Midbrain (tissue), 1 donor: ENCODE measurements at places on chromosomes 13 and 19.

DNA sequence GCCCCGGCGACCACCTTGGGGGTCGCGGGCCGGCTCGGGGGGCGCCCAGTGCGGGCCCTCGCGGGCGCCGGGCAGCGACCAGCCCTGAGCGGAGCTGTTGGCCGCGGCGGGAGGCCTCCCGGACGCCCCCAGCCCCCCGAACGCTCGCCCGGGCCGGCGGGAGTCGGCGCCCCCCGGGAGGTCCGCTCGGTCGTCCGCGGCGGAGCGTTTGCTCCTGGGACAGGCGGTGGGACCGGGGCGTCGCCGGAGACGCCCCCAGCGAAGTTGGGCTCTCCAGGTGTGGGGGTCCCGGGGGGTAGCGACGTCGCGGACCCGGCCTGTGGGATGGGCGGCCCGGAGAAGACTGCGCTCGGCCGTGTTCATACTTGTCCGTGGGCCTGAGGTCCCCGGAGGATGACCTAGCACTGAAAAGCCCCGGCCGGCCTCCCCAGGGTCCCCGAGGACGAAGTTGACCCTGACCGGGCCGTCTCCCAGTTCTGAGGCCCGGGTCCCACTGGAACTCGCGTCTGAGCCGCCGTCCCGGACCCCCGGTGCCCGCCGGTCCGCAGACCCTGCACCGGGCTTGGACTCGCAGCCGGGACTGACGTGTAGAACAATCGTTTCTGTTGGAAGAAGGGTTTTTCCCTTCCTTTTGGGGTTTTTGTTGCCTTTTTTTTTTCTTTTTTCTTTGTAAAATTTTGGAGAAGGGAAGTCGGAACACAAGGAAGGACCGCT is 729 bp downstream of the STK11 start:
- DNase-seq, result no peak

DNA sequence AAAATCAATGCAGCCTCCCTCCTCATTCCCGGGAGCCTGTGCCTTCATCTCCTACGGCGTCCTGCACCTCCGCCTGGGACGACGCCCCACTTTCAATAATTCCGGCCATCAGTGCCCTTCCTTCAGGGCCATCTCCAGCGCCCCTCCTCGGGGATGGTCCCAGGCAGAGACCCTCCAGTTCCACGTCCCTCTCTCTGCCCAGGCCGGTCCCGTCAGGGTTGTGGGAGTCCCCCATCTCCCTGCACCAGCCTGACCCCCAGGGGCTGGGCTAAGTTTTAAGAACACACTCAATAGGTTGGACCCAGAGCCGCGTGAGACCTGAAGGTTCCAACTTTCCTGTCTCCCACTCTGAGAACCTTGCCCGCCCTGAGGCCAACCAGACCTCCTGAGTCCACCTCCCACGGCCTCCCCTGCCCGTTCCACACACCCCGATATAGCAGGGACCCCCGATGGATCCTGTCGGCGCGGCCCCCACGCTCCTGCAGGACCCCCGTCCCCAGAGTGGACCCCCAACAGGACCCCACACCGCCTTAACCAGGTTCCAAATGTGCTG is 646 bp downstream of the TMEM161A start:
- DNase-seq, result no peak

DNA sequence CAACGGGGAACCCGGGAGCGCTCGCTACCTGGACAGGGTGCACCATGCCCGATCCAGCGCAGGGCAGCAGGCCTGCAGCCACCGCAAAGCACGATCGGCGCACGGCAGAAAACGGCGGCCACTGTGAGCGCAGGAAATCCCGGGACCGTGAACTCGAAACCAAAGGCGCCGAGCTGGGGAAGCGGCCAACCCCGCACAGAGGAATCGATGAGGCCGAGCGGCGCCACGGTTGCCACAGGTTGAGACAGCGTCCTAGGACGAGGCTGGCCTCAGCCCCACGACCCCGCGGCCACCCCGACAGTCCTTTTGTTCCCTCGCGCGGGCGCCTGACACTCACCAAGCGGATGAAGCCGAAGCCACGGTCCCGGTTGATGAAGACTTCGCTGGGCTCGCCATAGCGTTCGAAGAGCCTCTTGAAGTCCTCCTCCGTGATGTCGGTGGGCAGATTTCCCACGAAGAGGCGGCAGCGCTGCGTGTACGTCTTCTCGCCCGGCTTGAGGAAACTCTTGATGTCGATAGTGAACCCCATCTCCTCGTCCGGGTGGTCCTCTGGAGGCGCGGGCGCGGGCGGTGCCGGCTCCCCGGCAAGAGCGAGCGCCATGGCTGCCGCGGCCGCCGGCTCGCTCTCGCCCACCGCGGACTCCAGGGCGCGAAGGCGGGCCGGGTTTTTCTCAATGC is 557 bp downstream of the PSPC1 start:
- peak; percentile 55 for DNase-seq

DNA sequence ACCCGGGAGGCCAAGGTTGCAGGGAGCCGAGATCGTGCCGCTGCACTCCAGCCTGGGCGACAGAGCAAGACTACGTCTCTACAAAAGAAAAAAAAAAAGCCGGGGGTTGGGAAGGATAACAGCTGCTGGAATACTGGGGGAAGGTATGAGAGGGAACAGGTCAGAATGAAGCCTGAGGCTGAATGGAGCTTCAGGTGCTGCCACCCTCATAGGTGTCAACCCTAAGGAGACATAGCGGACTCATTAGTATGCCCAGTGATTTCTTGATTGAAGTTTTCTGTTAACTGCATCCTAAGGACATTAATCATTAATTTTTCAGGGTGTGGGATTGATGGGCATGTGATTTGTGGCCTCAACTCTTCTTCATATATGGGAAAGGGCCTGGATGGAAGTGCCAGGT is 6.0 kb downstream of the SMARCA4 start:
- no peak for DNase-seq

DNA sequence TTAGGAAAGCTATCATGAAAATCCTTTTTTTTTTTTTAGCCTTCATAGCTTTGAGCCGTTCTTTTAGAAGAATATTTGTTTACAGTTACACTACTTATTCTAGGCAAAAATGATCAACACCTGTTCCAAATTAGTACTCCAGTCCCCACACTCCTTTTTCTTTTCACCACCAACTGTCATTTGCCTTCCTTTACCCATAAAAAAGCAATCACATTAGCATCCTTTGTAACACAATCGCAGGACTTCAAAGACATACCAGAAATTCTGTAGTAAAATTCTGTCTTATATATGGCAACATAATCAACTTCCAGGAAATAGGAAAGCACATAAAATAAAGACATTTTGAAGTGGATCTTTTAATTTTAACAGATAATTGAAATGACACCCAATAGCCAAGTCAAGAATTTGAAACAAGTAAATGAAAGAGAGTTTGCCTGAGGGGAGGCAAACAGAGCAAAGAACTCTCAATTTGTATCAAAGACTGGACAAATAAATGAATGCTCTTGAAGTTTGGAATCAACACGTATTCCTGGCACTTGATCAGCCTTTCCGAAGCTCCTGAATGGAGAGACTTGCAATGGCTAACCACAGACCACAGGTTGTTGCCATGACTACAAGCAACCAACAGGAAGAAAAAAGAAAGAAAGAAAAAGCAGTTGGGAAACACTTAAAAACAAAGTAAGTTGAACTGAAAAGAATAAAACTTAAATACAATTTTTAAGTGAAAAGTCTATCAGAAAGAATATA is 206.8 kb downstream of the PCDH9 start:
- no peak for DNase-seq

GRCh38 chr19:11435833-11436313 is 438 bp downstream of the PRKCSH start:
- no peak for DNase-seq

DNA sequence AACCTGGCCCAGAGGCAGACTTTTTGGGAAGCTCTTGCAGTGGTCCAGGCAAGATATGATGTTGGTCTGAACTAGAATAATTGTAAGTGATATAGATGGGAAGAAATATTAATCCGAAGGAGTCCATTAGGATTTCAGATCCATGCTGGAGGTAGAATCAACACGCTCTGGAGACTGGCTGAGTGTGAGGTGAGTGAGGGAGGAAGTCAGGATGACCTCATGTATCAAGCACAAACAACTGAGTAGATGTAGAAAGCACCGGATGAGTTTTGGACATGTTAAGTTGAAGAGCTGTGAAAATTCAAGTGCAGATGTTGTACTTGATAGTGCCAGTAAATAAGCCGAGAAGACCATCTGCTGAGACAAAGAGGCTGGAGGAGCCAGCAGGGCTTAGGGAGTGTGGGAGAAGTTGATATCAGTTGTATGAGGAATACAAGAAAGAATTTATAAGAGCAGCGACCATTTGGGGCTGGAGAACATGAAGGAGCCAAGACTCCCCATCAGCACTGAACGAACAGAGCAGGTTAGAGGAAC is 5.3 kb upstream of the CNMD start:
- DNase-seq, result no peak

DNA sequence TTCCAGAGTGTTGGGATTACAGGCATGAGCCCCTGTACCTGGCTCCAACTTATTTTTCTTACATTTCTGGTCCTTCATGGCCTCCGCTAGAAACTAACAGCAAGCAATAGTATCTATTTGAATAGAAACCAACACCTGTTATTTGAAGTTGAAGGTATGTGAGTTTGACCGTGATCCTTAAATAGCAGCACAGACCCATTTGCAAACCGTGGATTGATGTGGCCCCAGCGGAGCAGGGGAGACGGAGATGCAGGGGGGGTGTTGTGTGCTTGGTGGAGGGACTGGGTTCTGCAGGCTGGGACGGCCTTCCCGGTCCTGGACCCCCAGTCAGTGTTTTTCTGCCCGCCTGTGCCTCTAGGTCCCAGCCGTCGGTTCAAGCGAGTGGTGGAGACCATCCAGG is 16.9 kb downstream of the TMEM150B start:
- no peak for DNase-seq

DNA sequence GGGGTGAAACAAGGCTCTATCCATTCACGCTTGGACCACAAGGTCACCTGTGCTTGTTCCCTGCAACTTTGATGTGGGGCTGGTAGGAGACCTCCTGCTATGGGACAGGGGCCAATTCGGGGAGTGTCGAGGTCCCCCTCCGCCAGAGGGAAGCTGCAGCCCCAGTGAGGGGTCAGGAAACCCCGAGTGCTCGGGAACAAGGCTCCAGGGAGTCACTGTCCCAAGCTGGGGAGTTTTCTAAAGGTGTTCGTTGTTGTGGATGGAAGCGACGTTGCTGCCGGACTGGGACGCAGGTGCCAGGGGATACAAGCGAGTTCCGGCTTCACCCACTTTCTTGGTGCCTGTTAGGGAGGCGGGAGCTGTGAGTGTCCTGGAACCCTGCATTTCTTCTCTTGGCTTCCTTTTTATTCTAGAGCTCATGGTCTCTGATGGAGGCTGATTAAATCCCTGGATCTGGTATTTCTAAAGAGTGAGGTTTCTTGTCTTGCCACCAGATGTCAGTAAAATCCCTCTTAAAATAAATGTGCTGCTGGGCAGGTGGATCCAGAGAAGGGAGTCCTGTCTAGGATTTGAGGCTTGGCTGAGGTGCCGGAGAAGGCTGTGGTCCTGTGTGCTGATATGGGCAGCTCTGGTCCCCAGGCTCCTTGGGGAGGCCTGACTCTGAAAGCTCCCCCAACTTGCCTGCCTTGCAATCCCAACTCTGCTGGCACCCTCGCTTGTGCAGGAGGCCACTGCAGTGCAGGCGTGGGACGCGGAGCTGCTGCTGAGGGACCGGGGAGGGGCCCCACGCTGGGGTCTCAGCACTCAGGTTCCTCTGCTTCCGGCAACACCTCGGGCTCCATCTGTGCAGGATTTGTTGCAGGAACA is 153.9 kb downstream of the TEX29 start:
- peak; percentile 62 for DNase-seq

GRCh38 chr19:2150794-2151338 is 500 bp downstream of the AP3D1 start:
- DNase-seq, result peak; percentile 41

DNA sequence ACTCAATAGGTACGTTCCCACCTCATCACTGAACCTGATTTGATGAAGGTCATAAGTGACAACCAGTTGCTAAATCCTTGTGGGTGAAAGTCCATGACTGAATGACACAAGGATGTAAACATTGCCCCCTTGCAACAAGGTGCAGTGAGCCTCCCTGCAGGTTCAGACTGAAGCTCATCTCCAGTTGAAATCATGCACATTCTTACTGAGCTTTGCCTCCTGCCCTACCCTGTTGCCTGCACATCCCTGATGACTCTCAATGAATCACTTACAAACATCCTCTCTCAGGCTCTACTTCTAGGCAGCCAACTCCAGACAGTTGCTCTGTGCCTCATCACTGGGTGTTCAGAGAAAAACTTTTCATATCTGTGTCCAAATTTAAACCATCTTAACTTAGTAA is 42.5 kb upstream of the ARGLU1 start:
- no peak for DNase-seq
